Right cardiac atrium (tissue), 5 donors: ENCODE measurements at places on chromosomes 12 and 14. TPM values are rescaled to one million over a fixed set of nuclear protein-coding genes. Genes with fewer than 3 reads are reported as not detected.

DNA sequence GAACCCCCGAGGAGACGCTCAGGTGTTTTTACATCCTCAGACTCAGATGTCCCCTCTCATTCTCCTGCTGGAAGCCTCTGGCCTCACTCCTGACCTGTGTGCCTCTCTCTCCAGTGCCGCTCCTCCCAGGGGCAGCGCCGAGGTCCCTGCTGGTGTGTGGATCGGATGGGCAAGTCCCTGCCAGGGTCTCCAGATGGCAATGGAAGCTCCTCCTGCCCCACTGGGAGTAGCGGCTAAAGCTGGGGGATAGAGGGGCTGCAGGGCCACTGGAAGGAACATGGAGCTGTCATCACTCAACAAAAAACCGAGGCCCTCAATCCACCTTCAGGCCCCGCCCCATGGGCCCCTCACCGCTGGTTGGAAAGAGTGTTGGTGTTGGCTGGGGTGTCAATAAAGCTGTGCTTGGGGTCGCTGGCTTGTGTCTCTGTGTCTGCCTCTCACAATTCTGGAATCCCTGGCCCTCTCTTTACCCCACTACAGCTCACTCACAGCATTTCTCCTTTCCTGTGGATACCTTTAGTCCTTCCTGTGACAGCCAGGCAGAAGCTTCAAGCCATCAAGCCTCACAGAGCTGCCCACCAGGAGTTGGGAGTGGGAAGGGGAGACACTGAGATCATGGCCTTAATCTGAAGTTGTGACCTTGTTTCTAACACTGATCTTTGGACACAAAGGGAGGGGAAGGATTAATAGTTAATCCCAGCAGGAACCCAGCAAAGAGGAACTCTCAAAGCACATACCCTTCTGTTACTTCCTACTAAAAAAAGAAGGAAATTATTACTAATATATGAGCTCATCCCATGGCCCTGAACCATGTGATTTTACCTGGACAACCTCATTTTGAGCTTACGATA, 1.1 kb upstream of the SOAT2 start:
- DNase-seq: no peak

DNA sequence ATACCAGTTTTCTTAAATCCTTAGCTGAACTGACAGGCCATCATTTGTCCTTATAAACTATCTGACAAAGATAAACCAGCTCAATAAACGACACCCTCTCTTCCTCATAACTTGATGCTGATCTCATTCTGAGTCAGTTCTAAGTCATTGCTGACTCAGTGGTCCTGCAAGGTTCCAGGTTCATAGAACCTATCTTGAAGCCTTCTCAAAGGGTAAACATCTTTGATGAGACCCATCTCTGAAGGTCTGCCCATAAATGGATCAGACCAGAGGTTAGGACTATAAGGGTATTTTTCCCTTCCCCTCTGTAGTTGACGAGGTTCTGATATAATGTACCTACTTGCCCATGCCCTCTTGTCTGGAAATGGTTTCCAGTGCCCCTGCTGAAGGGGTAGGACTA, 11.9 kb downstream of the NAA25 start:
- no peak for DNase-seq

- DNase-seq: no peak
Measured at GRCh38 chr14:96119947-96120346, 80.8 kb downstream of the C14orf132 start.

GRCh38 chr12:75635606-75636444, 124.4 kb upstream of the KRR1 start:
- DNase-seq: no peak

DNA sequence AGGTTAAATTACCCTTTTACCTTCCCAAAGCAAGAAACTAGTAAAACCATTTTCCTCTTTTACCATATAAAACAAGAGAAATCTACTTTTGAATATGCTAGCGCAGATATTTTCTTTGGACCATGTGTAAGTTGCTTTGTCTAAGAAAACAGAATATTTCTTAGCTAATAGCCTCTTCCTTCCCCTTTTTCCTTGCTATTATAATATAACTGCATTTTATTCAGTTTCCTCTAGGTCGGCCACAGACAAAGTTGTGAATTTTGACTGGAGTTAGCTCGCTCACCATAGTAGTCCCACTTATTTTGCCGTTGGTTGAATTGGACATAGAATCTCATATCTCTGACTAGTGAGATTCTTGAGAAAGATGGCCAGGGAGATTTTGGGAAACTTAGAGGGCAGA, 115.6 kb downstream of the PLEKHA5 start:
- DNase-seq: no peak

- no peak for DNase-seq
Measured at GRCh38 chr12:67052981-67053380, 216.2 kb upstream of the CAND1 start.

GRCh38 chr12:114319422-114319821, 86.5 kb downstream of the TBX5 start:
- peak; percentile 75 for DNase-seq

DNA sequence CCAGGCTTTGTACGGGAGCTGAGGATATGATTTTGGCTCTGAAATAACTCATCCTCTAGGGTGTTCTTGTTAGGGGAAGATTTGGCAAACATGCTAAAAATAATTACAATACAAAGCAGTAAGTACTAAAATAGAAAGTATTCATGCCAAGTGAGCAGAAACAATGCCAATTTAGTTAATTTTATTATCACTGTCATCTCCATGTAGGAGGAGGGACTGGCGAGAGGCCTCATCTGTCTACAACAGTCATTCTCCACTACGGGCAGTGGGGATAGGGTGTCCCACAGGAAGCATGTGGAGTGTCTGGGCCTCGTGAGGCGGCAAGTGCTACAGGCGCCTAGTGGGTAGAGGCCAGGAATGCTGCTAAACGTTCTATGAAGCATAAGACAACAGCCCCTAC, 3.3 kb downstream of the ISM2 start:
- no peak for DNase-seq

The BBOF1 gene
- total RNA-seq: 5.4 TPM

The TEAD4 gene
- 22.9 TPM for total RNA-seq

The TMEM30B gene
- total RNA-seq: 1.3 TPM

The APOF gene
- not detected for total RNA-seq

The AQP5 gene
- total RNA-seq: 2.3 TPM

The C1QL4 gene
- not detected for total RNA-seq
